ENCODE measurements at places on chromosomes 1 and 21.

GRCh38 chr1:156856282-156856785 is 2.6 kb downstream of the INSRR start:
- no peak for DNase-seq

DNA sequence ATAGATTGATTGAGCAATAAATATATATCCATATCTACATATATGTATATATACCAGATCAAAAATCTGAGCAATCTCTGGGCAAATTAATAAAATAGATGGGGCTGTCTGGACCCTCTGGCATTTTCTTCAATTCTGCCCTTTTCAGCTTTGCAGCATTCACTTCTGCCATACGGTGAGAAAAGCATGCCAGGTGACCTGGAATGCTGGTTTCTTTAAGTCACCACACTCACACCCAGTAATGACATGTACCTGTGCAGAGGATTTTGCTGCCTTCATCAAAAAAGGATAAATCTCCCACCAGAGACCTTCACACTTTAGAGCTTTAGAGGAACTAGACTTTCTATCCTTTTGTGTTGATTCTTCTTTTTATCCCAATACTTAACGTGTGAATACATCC is 223.2 kb upstream of the NFIA start:
- no peak for DNase-seq

- no peak for DNase-seq
Observed at GRCh38 chr1:7729761-7730160, 41.3 kb upstream of the VAMP3 start.

GRCh38 chr1:200211157-200211556 is 183.6 kb downstream of the NR5A2 start:
- no peak for DNase-seq

DNA sequence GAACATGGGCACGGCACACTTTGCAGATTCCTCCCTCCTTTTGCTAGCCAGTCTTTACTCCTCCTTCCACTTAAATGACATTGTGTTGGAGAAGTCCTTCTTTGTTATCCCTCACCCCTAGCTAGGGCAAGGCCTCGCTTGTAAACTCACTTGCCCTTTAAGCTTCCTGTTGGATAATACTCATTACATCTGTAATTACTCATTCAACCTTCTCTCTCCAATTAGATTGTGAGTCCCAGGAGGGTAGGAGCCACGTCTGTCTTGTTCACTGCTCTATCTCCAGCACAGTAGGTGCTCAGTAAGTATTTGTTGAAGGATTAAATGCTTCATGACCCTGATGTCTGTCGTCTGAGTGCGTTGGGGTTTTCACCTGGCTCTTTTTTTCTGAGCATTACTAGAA is 98.7 kb upstream of the USP24 start:
- DNase-seq = no peak
